ENCODE measurements at places on chromosomes 11 and 22.

- DNase-seq = no peak
Measured at GRCh38 chr11:94793002-94793401, 24.8 kb downstream of the AMOTL1 start.

GRCh38 chr11:2116680-2117079, 22.5 kb downstream of the IGF2 start:
- no peak for DNase-seq

DNA sequence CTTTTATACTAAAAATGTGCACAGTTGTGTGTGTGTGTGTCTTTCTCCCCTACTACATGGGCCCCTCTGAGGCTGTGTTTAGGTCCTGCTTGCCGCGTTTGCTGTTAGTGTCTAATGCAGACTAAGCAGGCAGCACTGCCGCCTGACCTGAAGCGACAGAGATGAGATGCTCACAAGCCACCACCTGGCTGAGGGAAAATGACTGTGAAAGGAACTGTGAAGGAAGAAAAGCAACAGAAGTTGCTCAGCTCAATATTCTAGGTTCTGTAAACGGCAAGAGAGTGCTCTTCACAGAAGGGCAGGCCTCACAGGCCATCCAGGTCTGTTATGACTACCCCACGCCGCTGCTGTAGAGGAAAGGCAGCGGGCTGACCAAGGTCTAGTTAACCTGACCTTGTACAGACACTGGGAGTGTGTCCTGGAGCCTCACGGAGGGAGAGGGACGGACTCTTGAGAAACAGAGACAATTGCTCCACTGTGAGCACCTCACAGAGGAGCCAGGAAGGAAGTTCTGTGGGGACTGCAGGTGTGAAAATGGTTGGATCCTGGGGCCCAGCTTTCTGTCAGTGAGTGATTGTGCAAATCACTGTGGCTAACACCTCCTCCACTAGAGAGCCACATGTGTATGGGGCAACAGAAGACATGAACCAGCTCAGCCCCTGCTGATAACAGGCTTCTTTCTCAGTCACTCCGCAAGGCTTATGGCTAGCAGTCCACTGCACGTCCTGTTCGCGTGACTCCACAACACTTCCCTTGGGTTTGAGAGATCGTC, 31.3 kb upstream of the YPEL1 start:
- DNase-seq = peak; percentile 70

- no peak for DNase-seq
Measured at GRCh38 chr22:50735739-50736030, 2.3 kb upstream of the ACR start.

DNA sequence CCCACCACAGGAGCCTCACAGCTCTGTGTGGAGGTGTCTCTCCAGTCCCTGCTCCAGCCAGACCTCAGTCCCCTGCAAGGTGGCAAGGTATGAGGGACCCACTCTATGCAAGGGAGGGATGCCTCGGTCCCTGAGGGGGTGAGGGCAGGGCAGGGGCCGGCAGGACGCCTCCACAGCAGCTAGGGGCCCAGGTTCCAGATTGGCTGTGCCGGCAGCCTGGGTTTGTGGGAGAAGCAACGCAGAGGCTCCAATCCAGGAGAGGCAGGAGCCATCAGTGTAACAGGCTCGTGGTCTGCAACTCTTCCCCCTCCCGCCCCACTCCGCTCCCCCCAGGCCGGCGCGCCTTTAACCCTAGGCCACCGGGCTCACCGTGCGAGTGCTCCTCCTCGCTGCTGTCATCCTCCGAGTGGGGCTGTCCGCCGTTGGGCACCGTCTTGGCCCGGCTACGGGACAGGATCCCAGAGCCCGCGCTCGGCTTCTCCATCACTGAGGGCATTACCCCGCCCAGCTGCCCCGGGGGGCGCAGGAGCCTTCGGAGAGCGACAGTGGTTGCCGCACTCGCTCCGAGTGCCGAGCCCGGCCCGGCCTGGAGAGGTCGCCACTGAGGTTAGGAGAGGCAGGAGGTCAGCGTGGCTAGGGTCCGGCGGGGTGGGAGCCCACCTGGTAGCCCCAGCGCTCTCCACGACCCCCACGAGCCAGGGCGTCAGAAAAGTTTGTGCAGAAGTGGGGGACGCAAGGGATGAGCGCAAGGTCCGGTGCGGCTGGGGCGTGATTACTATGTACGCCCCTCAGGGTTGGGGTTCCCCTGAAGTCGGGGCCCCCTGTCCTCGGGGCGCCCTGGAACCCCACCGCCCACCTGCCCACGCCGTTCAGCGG, 765 bp downstream of the RCOR2 start:
- DNase-seq = peak; percentile 67

GRCh38 chr11:117382746-117383145, 55.1 kb downstream of the CEP164 start:
- DNase-seq = no peak

- DNase-seq = no peak
Measured at GRCh38 chr11:33017478-33017877, 1.8 kb downstream of the DEPDC7 start.

GRCh38 chr22:21961886-21962654, 9.4 kb upstream of the PPM1F start:
- no peak for DNase-seq

- DNase-seq = no peak
Measured at GRCh38 chr11:65630215-65630614, 7.7 kb upstream of the SIPA1 start.

DNA sequence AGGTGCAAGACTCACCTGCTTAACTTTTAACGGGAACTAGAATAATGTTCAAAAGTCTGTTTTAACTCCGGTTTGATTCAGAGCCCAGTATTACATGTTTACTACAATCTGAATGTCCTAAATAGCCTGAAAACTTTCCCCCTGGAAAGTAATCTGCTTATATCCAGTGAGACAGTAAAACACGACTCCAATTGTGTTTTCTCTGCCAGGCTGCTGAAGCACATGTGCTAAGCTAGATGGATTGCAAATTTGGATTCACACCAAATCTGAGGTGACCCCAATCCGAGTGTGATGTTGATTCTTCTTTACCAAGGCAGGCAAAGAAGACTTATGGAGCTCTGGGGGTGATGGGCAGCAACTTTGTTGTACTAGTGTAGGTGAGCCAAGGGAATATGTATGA, 158.7 kb upstream of the PDGFD start:
- DNase-seq = no peak

GRCh38 chr22:37843741-37844089, 419 bp downstream of the ANKRD54 start:
- peak; percentile 65 for DNase-seq

DNA sequence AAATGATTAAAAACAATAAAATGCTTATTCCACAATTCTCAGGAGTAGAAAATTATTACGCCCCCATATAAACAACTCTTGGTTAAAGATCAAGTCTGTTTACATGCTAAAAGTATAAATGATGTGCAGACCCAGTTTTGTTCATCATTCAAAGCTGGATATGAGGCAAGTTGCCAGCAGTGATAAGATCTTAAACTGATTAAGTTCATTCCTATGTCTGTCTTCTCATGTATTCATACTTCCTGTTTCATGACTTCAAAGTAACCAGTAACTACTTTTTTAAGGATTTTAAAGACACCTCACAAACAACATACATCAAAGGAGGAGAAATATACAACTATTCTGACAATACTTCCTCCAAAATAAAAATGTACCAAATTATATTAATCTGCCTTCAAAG, 55.0 kb upstream of the ARHGAP32 start:
- DNase-seq = no peak

DNA sequence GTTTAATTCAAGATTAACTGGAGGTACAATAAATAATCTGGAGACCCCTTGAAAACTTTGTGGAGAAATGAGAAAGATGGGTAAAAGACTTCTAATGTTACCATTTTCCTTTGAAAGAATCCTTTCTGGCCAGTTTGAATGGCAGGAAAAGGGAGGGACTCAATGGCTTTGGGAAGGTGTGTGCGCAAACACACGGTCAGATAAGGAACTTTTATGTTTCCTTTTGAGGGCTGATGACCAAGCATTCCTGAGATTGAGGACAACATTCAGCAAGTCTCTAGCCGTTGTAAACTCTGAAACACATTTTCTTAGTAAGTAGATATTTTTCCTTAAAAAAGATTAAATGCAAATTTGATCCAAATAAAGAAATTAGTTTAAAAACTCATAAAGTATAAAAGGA, 909.7 kb upstream of the TENM4 start:
- no peak for DNase-seq

GRCh38 chr11:65078151-65078550, 5.7 kb downstream of the CDCA5 start:
- DNase-seq = peak; percentile 60

- no peak for DNase-seq
Measured at GRCh38 chr11:109590782-109591181, 168.8 kb downstream of the C11orf87 start.

DNA sequence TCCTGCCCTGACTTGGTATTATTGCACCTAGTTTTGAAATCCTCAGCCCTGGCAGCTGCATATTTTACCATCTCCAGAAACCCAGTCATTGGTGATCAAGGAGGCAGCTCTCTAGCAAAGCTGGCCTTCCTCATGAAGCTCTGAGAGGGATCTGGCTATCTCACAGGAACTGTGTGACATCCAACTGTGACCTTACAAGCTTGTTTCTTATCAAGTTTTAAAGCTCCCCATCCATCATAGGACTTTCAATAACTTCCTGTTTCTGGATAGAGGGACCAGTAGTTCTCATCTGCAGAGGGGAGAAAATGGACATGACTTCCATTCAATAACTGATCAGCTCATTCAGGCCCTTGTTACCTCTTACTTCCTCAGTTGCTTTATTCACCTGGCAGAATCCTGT, 18.2 kb downstream of the CALCA start:
- DNase-seq = no peak

DNA sequence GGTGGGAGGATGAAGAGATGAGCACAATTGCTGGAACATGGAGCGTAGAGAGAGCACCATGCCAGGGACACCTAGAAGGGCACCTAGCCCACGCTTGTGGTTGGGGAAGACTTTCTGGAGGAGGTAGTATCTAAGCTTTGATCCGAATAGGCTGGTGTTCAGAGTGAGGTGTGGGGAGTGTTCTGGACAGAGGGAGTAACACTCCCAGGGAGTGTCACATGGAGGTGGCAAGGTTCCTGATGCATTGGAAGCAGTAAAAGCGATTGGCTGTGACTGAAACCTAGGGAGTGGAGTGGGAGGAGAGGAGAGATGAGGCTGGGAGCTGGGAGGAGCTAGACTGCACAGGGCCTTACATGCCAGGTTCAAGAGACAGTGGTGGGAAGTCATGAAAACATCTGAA, 188.0 kb upstream of the NCAM1 start:
- no peak for DNase-seq

GRCh38 chr11:126328001-126328390, 24.1 kb downstream of the DCPS start:
- DNase-seq = no peak

- DNase-seq = no peak
Measured at GRCh38 chr11:72730737-72731136, 21.5 kb downstream of the ARAP1 start.

GRCh38 chr11:107494055-107494454, 36.4 kb upstream of the CWF19L2 start:
- no peak for DNase-seq

- DNase-seq = no peak
Measured at GRCh38 chr11:119982517-119983239, 155.2 kb downstream of the TRIM29 start.

GRCh38 chr22:35126993-35127392, 61.0 kb downstream of the ISX start:
- no peak for DNase-seq

GRCh38 chr11:83004746-83005556, 66.7 kb downstream of the RAB30 start:
- no peak for DNase-seq

GRCh38 chr11:118917481-118918127, 8.1 kb downstream of the BCL9L start:
- peak; percentile 69 for DNase-seq

DNA sequence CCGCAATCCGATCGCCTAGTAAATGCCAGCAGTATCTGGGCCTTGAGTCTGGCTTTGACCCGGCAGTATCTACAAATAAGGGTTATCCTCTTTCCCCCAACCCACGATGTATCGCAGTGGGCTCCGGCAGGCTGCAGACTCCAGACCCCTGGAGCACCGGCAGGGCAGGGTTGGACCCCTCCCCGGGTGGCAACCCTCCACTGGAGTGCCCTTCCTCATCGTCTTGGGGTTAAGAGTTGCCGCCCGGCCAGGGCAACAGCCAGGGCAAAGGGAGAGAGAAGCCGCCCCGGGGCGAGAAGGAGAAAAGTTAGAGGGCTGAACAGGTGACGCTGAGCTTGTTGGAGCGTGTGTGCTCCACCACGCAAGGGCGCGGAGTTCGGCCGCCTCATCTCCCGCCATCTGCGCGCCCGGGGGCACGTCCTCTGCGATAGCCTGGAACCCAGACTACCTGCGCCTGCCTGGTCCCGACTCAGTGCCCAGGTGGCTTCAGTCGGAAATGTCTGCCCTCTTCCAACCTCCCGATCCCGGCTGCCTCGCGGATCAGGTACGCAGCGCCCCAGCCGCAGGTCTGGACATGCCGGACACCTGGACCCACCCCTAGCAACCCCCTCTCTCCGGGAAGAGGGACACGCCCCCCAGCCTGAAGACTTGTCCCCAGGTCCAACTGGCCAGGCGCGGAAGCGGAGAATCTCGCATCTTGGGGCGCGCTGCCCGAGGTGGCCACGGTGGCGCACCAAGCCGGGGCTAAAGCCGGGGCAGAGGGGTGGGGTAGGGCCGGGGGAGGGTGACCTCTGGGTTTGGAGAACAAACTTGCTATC, 1.2 kb downstream of the DSCAML1 start:
- DNase-seq = no peak

GRCh38 chr11:73384872-73385689, 8.9 kb downstream of the RELT start:
- DNase-seq = peak; percentile 28

GRCh38 chr11:128830290-128831173, 36.6 kb downstream of the KCNJ1 start:
- no peak for DNase-seq

DNA sequence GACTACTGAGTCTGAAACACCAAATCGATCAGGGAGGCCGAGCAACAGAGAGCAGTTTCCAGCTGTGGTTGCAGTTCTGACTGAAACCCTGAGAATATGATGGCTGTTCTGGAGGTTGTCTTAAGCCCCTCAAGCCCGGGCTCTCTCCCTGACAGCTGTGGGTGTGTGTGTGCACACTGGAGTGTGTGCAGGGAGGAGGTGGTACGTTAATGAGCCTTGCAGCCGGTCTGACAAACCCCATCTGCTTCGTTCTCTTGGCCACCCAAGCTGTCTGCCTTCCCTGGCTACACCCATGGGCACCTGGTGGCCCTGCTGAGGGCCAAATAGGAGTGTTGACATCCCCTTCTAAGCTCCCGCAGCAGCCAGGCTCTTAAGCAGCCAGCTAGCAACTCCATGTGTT, 189.8 kb downstream of the KIRREL3 start:
- DNase-seq = no peak

Data from activated naive CD8-positive, alpha-beta T cell treated with anti-CD3 and anti-CD28 coated beads for 36 hours (primary cell).